ENCODE measurements at places on chromosomes 3 and 15.

- no peak for DNase-seq
These were observed 140.0 kb downstream of the SNRK start for GRCh38 chr3:43426388-43426787.

GRCh38 chr3:192482809-192483208, 244.5 kb downstream of the FGF12 start:
- DNase-seq: no peak

DNA sequence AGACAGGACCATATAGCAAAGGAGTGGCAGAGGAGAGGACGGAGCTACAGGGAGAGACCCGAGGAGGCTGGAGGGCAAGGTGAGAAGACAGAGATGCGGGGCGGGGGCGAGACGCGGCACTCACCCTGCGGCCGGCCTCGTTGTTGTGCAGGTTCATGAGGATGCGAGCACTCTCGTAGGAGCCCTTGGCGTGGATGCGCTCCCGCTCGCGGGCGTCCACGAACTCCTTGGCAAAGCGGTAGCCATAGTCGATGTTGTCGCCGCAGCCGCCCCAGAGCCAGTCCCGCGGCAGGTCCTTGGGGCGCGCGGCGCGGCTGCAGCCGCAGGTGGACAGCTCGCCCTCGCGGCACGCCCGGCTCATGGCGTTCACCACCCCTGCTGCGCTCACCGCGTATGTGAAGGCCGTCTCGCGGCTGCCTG, 12.9 kb downstream of the WNT5A start:
- DNase-seq: no peak

DNA sequence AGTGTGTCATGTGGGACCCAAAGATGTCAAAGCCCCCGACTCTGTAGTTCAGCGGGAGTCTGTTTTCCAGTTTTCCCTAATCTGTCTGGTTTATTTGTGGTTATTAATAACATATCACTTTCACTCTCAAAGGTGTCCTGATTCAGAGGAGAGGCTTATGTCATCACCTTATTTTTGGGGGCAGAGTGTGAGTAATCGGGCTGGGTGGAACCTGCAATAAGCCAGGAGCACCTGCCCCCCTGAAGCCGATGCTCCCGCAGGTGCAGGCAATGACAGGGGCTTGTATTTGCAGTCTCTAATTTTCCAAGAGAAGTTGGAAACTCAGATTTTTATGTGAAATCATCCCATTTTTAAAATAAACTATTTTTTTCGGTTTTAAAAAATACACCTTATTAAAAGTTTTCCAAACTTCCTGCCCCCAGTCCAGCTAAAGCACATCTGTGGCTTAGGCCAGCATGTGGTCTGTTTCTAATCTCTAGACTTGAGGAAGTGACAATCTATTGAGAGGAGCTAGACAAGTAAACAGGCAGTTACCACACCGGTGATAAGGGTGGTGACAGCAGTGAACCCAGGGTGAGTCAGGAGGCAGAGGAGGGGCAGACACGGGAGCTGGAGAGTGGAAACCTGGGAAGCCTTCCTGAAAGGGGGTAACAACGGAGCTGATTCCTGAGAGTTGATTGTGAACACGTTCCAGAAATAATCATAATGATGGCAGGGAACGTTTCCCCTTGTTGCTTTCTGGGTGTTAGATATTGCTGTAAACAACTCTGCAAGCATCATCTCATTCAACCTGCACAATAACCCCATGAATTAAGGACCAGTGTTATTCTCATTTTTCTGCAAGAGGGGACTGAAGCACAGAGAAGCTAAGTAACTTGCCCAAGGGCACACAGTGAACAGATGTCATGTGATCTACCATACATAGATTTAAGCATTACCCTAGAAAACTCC, 37.2 kb downstream of the BHLHE40 start:
- no peak for DNase-seq

GRCh38 chr15:83318036-83318435, 33.6 kb upstream of the BNC1 start:
- no peak for DNase-seq

DNA sequence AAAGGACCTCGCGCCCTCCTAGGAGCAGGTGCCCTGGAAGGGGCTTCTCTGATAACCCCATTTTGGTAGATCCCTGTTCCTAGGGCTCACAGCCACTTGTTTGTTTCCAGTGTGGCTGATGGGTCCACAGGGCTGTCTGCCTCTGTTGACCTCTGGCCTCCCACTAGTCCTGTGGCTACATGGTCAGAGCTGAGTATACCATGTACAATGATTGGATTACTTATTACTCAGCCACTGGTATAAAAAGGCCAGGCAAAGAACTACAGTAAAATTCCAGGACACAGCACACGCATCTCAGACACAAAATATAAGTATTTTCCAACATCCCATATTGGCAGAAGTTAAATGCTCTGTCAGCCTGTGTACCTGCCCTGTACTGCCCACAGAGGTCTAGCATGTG, 277.3 kb downstream of the GABRG3 start:
- no peak for DNase-seq

DNA sequence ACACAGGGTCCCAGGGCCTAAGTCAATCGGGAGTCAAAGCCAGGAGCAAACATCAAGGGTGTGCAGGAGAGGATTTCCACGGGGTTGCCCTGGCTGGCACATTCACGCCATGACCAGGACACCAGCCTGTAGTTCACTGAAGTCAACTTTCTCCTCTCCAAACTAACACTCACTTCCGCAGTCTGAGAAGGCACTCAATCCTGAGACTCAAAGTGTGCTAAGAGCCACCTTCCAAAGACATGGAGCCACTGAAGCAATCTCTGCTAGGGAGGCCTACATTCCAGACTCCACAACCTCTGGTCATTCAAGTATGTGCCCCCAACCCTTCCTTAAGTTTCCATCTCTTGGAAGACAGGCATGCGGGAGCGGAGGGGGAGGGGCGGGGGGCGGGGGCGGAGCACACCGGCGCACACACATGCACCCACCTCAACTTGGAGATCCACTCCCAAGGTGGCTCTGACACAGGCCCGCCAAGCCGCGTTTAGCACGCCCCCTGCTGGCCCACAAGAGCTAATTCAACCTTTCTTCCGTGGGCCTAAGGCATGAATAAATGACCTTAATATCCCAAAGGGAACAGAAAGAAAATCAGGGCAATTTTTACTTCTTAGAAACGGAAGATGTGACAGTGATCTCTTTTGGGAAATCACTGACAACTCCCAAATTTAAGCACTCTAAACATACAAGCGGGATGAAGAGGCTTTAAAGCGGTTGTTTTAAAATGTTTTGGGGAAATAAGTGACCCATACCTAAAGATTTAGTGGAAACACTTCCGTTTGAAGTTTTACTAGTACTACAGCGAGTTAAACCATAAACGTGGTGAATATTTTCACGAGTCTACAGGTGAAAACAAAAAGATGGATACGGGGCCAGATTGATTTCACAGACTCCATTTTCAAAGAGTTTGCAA, 162.5 kb upstream of the CHRNA7 start:
- DNase-seq: no peak

GRCh38 chr3:170270282-170270881, 48.2 kb downstream of the PRKCI start:
- DNase-seq: no peak

DNA sequence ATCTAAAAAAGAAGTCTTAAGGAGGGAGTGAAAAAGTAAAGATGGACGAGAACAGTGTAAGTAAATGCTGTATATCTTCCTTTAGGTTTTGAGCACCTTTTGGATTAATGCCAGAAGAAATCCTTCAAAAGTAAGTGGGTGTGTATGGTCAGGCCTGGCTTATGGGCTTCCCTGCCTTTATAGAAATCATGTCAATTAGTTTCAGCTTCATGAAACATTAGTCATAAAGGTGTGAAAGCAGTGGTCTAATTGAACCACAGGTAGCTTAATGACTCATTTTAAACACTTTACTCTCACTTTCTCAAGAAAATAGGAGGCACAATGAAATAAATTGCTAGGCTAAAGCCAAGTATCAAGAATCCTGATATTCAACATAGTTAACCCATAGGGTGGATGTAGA, 467.4 kb upstream of the DPPA4 start:
- no peak for DNase-seq
